Stimulated activated CD4-positive, alpha-beta T cell treated with anti-CD3 and anti-CD28 coated beads, Interleukin-12 subunit alpha, Interleukin-12 subunit beta, amount 100 ng/mL, for 4 hours (primary cell): ENCODE measurements at places on chromosomes 6 and 20.

- DNase-seq = no peak
Observed at GRCh38 chr6:47209632-47210031, 100.1 kb downstream of the TNFRSF21 start.

GRCh38 chr6:47206626-47207025 is 103.1 kb downstream of the TNFRSF21 start:
- no peak for DNase-seq

GRCh38 chr6:65633501-65633900 is 73.5 kb downstream of the EYS start:
- DNase-seq = no peak

DNA sequence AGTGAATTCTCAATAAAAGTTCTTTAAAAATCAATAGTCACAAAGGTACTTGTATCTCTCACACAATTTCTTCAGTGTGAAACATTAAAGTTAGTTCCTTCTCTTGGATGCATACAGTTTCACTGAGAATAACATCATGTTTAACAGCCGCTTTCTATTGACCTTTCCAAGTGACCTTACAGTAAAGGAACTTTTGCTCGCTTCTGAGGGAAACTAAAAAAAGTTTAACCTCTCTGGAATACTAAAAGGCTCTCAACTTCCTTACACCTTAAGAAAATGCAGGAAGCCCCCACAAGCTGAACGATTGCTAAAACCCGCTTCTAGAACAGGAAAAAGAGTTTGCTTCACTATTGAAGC is 1.3 kb downstream of the RRAGD start:
- DNase-seq = no peak

DNA sequence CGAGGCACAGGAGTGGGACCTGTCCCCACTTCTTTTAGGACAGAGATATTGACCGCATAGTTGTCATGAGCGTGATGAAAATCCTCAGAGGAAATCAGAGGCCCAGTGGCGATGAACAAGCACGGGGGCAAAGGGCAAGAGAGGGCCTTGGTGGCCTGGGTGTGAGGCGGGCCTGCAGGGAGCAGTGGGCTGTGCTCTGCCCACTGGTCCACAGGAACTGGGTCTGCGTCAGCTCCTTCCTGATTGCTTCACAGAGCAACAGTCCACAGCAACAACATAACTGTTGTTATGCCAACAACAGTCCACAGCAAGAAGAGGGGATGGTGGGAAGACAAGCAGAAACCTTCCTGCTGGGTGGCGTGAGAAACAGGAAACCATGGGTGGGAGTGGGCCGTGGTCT is 335.6 kb downstream of the ZFAND3 start:
- DNase-seq = no peak

DNA sequence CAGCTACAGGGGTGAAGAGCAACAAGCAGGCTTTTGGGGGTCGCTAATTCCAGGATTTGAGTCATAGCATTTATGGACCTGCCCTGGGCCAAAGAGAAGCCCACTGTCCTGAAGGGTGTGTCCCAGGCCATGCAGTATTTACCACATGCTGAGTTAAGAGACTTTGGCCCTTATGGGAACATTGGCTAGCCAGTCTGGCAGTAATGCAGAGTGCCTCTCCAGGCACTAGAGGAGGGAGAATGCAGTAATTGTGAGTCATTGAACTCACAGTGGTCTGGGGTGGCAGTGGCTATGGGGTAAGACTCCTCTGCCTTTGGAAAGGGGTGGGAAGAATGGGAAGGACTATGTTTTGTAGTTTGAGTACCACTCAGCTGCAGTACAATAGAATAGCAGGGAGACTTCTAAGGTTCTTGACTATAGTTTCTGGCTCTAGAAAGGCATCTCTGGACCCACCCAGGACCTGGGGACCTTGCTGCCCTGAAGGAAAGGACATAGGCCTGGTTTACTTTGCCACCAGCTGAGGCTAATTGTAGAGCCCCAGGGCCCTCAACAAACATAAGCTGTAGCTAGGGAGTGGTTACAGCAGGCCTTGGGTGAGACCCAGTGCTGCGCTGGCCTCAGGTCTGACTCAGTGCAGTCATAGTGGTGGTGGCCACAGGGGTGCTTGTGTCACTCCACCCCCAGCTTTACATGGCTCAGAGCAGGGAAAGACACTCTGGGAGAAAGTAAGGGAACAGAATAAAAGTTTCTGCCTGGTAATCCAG is 520.9 kb downstream of the HTR1B start:
- DNase-seq = no peak

GRCh38 chr6:56297022-56297989 is 49.9 kb upstream of the COL21A1 start:
- no peak for DNase-seq

DNA sequence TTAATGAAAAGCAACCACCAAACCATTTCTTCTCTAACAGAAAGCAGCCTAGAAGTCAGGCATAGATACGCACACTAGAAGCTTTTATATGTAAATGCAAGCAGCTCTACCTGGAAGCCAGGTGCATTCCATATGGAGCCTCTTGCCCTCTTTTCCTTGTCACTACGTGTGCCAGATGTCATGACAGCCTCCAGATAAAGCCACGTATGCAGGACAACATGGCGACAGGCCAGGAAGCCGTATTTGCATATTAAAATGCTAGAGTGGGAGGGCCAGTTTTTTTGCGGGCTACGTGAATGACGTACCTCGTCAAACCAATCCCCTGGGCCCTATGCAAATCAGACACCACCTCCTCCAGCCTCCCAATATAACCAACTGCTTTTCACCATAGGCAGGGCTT is 308.1 kb upstream of the SPTLC3 start:
- DNase-seq = no peak

- no peak for DNase-seq
Observed at GRCh38 chr6:44995486-44996132, 332.5 kb upstream of the RUNX2 start.

DNA sequence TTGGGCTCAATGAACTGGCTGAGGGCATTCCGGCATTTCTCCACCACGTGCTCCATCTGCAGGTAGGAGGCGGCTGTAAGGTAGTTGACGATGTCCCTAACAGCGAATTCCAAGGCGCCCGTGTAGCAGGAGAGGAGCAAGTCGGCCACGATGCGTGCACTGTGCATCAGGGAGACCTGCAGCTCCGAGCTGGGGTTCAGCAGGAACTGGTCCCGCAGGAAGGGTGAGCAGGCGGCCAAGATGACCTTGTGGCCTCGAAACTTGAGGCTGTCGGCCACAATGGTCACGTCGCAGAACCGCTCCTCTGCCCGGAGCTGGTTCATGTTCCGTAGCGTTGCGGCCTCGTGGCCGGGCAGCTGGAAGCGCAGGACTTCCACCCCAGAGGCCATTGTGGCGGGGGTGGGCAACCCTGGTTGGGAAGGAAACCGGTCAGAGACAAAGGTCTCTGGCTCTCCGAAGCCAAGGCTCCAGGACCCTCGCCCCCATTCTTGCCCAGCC is 920 bp downstream of the ZBTB12 start:
- no peak for DNase-seq

- DNase-seq = no peak
Observed at GRCh38 chr20:32432277-32432676, 74.1 kb downstream of the ASXL1 start.

GRCh38 chr6:52286798-52287432 is 2.4 kb upstream of the MCM3 start:
- DNase-seq = peak; percentile 60

- DNase-seq = no peak
Observed at GRCh38 chr6:36586606-36587005, 7.6 kb upstream of the SRSF3 start.
